NAMALWA (cell line): ENCODE measurements at places on chromosomes 3 and 15.

- peak; percentile 81 for DNase-seq
Observed at GRCh38 chr15:31255732-31256377, 70.8 kb upstream of the KLF13 start.

- DNase-seq, result peak; percentile 87
Observed at GRCh38 chr3:187902041-187902471, 156.8 kb upstream of the BCL6 start.

DNA sequence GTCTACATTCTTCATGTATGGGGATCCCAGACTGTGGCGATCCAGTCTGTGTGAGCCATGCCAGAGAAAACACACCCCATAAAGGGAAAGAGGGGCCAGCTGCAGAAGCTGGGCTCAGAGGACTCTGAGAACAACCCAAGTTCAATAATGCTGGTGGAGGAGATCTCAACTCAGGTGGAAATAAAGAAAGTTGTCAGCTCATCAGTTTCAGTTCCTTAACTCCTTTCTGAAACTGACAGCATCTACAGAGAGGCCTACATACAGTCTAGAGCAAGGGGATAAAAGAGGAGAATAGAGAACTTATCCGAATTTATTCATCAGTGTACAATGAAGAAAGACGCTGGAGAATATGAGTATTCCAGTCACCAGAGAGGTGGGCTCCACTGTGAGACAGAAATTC is 77.0 kb downstream of the NTRK3 start:
- DNase-seq, result peak; percentile 15

DNA sequence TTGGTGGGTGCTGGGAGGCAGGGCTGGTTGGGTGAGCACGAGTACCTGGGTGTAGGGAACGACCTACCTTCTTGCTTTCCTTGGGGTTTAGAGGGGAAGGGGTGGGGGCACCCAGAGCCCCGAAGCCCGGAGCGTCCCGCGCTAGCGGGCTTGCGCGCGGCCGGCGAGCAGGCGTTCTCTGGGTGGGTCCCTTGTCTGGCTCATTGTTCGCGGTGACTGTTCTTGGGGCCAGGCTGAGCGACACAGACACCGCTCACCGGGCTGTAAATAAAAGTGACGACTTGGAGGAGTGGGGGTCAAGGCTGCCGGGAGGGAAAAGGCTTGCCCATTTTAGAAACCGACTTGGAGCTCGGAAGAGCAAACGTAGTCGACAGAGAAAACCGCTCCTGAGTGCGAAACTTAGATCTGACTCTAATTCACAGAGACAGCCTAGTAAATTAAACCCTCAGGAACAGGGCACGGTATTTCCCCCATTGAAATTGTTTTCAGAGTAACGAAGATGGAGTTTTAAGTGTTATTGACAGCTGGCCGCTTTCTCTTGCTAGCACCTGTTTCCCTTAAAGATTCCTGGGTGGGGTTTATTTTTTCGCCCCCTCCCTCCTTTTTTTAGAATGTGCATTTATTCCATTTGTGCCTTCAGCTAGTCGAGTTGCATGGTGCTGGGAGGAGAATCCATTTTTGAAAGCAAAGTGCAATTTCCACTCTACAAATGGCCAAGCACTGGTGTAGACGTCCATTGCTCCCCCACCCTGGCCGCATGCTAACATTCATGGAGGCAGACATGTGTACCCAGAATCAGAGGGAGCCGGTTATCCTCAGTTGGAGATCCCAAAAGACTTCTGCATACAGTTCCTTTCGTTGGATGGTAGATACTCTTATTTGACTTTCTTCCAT is 532.1 kb upstream of the SEMA6D start:
- no peak for DNase-seq

DNA sequence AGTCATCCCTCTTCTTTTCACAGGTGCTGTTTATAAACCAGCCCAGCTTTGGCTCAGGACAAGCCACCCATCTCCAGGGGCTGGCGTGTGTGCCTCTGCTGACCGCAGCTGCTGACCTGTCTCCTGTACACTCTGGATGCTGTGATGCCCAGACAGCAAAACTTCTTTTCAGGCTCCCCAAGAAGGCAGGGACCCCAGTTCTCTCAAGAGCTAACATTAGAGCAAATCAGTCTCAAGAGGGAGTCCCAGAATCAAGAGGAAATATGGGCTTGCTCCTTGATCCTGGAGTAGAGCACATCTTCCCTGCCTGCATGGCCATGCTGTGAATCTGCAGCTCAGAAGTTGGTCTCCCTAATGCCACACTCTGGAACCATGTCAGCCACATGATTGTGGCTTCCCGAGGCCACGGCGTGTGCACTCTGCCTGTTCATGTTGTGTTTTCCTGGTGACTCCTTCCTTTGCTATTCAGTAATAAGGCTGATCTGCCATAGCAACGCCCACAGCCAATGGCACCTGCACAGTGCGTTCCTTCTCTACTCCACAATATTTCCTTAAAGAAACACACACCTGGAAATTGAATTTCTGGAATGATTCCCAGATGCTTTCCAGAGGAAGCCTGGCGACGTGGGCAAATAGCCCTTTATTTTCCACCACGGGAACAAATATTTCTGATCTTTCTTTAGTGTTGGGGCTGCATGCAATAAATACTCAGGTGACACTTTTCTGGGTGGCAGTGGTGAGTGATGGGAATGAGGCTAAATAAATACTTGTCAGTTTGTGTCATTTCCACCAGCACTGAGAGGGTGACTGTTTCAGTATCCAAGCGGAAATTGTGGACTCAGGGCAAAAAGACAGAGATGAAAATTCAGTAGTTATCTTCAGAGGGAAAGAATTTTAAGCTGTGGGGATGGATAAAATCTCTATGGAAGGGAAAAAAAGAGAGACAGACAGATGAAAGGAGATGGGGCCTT is 21.9 kb upstream of the THSD4 start:
- DNase-seq, result no peak

DNA sequence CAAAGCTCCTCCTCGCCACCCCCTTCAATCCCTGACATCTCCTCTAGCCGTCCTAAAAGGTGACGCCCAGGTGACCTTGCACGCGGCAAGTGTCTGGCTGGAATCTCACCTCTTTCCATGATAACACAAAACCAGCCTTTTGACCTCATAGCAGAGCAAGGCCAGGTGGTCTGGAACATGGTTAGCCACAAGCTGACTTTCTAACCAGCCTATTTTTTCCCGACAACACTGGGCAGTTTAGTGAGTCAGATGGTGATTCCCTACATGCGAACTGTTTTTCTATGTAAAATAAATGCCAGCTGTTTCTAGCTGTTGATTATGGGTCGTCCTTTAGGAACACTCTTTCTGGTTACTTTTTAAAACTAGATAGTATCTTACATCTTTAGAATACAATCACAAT is 243.0 kb downstream of the CD47 start:
- DNase-seq, result no peak
